ENCODE measurements at places on chromosomes 3 and 15.

DNA sequence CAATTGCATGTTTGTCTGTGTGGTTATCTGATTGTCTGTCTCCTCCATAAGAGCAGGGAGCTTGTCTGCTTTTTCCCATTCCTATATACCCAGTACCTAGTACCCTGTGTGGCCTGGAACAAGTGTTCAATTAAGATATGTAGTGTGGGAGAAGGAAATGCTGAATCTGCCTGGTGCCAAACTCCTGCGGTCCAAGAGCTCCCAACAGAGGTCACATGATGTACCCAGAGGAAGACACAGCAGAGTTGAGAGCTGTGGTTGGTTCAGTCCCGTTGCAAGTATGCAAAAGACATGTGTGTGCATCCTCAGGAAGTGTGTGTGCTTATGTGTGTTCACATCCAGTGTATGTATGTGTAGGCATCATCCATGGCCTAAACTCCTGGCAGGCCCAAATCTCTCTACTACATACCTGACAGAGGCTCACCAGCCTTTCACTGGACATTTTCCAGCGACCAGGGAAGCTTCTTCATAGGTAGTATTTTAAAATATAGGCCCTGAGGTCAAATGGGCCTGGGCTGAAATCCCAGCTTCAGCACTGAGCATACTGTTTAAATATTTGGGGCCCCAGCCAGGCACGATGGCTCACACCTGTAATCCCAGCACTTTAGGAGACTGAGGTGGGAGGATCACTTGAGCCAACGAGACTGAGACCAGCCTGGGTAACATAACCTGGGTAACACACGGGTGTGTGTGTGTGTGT is 34.0 kb upstream of the ITGA11 start:
- DNase-seq = no peak

DNA sequence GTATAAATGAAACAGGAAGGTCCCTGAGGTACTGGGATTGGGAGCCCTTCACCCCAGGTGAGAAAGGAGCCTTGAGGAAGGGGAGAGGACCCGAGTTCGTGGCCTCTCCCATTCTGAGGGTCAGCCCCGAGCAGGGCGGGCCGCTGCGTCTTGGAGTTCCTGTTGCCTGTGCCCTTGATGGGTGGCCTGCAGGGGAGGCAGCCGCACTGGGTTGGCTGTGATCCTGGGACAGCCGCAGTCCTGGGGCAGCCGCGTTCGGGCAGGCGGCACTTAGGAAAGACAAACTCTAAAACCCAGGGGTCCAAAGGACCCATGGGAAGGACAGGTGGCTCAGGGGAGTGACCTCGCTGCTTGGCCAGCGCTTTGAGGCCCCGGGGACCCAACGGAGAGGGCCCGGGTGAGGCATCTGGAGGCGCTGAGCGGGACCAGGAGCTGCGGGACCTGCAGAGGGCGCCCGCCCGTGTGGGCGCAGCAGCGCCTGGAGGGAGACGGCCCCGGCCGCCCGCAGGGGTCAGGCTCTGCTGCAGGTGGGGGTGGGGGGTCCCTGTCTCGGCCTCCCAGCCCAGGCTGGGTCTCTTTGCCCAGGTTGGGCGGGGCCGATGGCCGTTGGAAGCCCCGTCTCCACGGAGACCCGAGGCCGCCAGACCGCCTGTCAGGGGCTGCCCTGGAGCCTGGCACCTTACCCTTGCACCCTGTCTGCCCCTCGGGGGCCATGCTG is 65.1 kb downstream of the HMCES start:
- DNase-seq = no peak

- no peak for DNase-seq
Measured at GRCh38 chr3:8869613-8870012, 93.7 kb downstream of the RAD18 start.

- no peak for DNase-seq
Measured at GRCh38 chr3:161101609-161102008, 3.5 kb downstream of the B3GALNT1 start.

GRCh38 chr3:147297761-147298350 is 108.5 kb downstream of the ZIC4 start:
- no peak for DNase-seq

DNA sequence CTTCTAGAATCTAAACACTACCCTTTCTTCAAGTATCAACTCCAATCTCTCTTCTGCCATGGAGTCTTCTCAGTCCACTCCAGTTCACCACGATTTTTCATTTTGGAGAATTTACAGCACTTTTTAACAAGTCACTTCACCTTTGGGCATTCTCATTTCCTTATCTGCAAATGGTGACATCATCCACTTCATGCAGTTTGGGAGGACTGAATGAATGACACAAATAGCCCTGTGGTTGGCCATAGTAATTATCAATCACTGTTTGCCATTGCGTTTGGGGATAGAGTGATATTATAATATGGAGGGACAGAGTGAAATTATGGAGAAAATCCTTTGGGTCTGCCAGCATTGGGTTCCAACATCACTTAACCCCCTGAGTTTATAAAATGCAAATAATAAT is 38.0 kb upstream of the TM4SF1 start:
- no peak for DNase-seq

GRCh38 chr15:63210151-63211091 is 21.0 kb downstream of the RAB8B start:
- no peak for DNase-seq

- no peak for DNase-seq
Measured at GRCh38 chr3:147702509-147702908, 293.3 kb downstream of the ZIC1 start.

DNA sequence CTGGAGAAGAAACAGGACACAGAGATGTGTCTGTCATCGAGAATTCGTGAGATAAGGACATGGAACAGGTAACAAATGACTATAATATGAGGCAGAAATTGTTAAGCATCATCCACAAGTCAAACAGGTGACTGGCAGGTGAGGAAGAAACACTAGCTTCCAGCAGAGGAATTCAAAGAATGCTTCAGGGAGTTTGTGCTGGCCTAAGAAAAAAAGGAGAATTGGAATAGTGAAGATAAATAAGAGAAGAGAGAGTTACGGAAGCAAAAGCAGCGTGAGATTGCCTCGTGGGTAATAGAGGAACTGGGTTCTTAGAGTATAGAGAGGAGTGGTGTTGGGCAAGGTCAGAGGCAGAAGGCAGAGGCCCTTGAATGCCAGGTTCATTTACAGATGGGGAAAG is 22.9 kb upstream of the FGF12 start:
- no peak for DNase-seq

DNA sequence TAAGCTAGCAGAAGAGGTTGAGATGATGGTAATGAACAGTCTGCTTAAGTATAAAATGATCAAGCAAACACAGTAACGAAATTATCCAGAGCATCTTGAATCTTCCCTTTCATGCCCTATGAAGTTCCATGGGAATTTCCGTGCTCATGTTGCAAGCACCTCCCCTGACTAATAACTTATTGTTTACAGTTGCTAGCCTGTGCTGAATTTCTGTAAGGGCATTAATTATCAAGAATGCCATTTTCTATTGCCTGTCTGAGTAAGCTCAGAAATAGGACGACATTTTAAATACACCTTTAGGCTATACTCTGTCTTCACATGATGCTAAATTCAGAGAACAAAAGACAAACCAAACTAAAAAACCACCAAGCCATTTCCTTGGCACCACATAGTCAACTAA is 257.5 kb upstream of the LRTM1 start:
- DNase-seq = no peak
